ENCODE measurements at places on chromosomes 2 and 18.
A peak's percentile ranks its signal among the peaks of the same experiment; 100 is the strongest.

- DNase-seq: no peak
These were observed 31.9 kb downstream of the ATP8B1 start for GRCh38 chr18:57771193-57771592.

DNA sequence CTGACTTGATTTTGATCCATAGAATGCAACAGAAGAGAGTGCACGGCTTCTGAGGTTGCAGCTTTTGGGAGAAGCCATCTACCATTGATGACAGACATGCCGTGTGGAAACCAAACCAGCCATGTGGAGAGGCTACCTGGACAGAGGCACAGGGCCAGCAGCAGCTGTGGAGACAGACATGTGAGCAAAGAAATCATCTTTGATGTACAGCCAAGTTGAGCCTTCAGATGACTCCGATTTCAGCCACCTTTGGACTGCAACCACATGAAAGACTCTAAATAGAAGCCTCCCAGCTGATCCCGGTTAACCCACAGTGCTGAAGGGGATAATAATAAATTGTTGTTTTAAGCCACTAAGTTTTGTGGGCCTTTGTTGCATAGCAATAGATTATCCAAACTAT is 54.2 kb downstream of the TSN start:
- peak; percentile 98 for DNase-seq

DNA sequence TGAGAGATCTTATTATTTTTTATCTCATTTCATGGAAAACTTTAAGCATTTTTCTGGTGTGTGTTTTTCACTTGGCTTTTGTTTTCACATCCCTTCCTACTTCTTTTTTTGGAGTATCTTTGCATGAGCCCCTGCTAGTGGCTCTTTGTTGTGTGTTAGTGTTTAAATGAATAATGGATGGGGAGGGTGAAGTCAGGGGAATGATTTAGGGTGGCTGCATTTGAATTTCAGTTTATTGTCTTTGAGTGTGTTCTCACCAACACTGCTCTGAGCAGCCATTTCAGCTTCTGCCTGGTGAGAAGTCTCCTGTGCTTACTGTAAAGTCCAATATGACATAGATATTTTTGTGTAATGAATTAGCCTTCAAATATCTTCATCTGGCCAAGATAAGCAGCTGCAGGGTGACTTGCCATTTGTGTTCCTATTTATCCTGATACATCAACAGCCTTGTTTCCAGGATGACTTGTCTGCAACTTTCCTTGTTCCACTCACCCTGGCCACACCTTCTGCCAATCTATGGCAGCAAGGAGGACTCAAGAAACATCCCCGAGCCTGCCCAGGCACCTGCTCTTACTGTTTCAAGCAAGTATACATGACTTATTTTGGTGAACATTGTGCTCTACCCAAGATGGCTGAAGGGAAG is 182.6 kb downstream of the PDE11A start:
- DNase-seq: no peak

GRCh38 chr18:31302991-31303390 is 15.0 kb upstream of the DSG1 start:
- peak; percentile 44 for DNase-seq

Measured in SW480 (cell line).